Large intestine (tissue), 12 donors: ENCODE measurements at places on chromosomes 6 and 20.

DNA sequence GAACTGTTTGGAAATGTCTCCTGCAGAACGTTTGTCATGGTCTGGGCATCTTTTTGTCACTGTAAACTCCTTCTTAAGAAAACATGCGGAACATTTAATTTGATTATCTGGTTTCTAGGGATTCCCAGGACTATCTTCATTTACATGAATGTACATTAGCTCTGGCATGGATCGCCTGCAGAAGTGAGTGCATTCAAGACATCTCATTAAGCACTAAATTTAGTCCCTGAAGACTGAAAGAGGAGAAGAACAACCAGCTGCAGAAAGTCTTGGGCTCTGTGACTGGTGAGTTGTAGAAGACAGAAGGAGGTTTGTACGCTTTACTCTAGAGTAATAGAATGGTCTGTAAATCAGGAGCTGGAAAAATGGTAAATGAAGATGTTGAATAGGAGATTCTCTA is 540.7 kb downstream of the BCKDHB start:
- no peak for DNase-seq

- peak; percentile 93 for DNase-seq
These were observed 22.2 kb upstream of the CCN5 start for GRCh38 chr20:44692932-44693480.

DNA sequence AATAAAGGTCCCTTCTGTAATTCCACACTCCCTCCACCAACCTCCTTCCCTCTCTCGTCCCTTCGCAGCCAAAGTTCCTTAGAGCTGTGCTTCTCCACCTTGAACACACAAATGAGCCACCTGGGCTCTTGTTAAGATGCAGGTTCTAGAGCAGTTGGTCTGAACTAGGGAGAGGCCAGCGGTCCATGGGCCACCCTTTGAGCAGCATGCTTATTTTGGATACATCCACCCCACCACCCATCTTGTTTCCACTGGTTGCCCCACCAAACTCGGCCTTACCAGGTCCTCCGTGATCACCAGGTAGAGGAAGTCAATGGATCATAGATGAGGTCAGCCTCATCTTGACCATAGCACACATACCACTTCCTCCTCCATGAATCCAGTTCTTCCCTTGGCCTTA is 7.3 kb upstream of the BPIFA2 start:
- DNase-seq, result no peak

GRCh38 chr6:43856005-43856765 is 86.2 kb downstream of the VEGFA start:
- peak; percentile 50 for DNase-seq

- DNase-seq, result no peak
These were observed 322.5 kb downstream of the HACE1 start for GRCh38 chr6:104537180-104537579.

DNA sequence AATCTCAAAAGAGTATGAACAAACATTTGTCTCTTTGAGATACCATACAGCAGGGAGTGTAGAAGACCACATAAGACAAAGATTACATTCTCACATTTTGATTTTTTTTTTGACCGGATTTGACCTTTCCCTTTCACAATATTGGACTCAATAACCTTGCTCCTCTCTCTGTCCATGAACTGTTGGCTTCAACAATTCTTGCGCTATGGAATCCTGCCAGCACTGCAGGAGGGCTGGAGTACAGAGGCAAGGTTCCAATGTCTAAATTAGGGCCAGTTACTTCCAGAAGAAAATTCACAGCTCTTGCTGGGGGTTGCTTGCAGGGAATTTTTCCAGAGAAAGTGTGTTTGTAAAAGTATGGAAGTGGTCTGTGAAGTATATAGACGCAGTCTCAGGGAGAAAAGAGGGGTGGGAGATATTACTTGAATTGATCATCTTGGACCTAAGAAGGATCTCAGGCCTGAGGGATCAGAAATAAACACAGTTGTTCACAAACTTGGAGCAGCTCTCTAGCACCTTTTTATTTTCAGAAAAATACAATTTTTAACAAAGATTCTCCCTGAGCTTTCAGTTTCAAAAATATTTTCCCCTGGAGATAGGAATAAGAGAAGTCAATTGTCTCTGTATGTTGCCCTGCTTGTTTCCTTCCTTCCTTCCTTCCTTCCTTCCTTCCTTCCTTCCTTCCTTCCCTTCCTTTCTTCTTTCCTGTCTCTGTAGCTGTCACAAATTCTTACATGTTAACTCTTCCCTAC is 765.9 kb downstream of the BCKDHB start:
- DNase-seq, result no peak

DNA sequence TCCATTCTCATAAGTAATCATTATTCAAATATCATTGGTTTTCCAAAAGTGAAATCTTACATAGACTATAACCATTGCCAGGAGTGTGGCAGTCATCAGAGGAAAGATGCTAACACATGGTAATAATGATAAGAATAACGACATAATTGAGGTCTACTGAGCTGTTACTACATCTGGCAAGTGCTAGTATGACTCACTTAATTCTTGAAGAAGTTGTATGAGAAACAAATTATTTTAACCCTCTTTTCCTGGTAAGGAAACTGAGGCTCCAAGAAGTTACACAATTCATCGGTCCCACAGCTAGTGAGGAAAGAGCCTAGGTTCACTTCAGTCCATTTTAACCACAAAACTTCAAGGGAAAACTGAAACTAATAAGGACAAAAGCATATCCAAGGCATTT is 335.6 kb upstream of the BTBD3 start:
- DNase-seq, result no peak
